ENCODE measurements at places on chromosomes 4 and X.
A peak's percentile ranks its signal among the peaks of the same experiment; 100 is the strongest.

GRCh38 chrX:143664302-143664701 is 28.4 kb upstream of the SLITRK4 start:
- no peak for ATAC-seq

DNA sequence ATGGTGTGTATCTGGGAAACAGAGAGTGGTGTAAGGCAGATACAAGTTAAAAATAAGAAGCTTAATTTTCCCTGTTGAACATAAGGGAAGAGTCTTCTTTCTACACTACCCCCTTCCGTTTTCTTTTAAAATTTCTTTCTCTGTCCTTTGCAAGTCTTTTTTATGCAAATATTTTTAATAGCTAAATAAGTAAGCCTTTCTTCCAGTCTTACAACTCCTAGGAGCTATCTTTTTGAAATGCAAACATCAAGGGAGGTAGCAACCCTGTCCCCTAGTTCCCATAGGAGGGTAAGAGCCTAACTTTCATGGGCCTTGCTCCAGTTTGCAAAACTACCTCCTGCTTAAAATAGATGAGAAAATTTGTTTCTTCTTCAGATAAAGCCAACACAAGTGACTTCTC is 121.5 kb downstream of the MBNL3 start:
- no peak for ATAC-seq

- no peak for ATAC-seq
Observed at GRCh38 chrX:42933187-42933586, 155.2 kb upstream of the PPP1R2C start.

GRCh38 chr4:16939178-16939577 is 40.7 kb upstream of the LDB2 start:
- no peak for ATAC-seq

GRCh38 chr4:171621646-171622045 is 191.6 kb upstream of the GALNTL6 start:
- no peak for ATAC-seq

GRCh38 chr4:113435893-113436292 is 325.6 kb downstream of the CAMK2D start:
- no peak for ATAC-seq

GRCh38 chr4:22369901-22370562 is 145.8 kb downstream of the ADGRA3 start:
- ATAC-seq, result peak; percentile 41

- ATAC-seq, result no peak
Observed at GRCh38 chr4:175470131-175470530, 341.9 kb downstream of the GPM6A start.

DNA sequence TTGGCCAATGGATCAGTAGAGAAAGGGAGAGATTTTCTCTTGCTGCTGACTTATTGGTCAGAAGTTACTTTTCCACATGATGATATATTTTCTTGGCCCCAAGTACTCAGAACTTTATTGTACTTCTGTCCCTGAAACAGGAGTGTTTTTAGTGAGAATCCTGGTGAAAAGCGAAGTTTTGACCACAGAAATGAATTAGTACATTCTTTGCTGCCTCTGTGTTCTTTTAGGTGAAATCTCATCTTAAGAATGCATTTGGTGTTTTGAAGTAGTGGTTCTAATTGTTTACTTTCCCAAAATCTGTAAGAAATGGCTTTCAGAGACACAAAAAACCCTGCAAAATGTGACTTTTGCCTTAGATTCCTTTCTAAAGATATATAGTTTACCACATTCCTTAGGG is 240.4 kb downstream of the FRMPD4 start:
- no peak for ATAC-seq

GRCh38 chr4:115945026-115945425 is 831.6 kb upstream of the NDST4 start:
- no peak for ATAC-seq

DNA sequence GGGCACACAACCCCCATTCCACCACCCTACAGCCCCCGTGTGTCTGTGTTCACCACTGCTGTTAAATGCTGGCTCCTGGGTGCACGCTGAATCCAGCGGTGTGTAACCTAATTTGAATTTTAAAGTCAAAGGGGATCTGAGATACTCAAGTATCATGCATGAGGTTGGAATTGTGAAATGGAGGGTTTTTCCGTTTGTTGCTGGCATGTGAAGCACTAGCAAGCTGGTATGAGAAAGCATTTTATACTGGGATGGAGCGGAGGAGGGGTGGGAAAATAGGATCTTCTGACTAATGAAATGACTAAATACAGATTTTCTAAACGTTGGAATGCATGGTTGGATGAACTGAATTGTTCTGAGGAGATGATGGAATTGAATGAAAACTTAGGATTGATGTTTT is 36.9 kb upstream of the FAT1 start:
- no peak for ATAC-seq

GRCh38 chrX:110268395-110268794 is 49.5 kb downstream of the AMMECR1 start:
- no peak for ATAC-seq

GRCh38 chrX:84336646-84337045 is 148.6 kb upstream of the RPS6KA6 start:
- ATAC-seq, result no peak

- no peak for ATAC-seq
Observed at GRCh38 chrX:153779891-153780677, 757 bp upstream of the SRPK3 start.

DNA sequence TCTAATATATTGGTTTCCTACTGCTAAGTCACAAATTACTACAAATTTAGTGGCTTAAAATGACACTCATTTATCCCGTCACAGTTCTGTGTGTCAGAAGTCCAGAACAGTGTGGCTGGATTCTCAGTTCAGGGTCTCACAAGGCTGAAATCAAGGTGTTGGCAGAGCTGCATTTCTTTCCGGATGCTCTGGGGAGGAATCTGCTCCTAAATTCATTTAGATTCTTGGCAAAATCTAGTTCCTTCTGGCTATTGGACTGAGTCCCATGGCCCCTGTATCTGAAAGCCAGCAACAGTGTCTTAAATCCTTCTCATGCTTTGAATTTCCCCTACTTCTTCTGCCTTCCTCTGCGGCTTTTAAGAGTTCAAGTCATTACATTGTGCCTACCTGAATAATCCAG is 103.1 kb upstream of the BMP3 start:
- no peak for ATAC-seq

- ATAC-seq, result peak; percentile 47
Observed at GRCh38 chrX:65674204-65674893, 6.9 kb downstream of the MSN start.

GRCh38 chrX:109264878-109265277 is 217.0 kb downstream of the GUCY2F start:
- no peak for ATAC-seq

DNA sequence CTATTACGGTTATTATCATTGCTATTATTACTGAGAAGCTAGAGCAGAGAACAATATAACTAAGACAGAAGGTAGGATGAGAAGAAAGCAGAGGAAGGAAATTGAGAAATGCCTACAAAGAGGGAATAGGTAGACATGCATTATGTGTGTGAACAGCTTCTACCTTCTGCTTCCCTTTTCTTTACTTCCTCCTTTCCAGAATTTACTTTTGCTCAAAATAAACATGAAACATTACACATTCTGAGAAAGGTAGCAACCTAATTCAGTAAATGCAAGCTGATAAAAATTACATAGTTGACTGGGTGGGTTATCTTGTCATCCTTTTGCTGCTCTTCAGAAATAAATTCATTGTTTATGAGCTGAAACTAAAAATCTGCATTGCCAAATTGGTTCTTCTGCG is 54.6 kb downstream of the AMOT start:
- no peak for ATAC-seq

DNA sequence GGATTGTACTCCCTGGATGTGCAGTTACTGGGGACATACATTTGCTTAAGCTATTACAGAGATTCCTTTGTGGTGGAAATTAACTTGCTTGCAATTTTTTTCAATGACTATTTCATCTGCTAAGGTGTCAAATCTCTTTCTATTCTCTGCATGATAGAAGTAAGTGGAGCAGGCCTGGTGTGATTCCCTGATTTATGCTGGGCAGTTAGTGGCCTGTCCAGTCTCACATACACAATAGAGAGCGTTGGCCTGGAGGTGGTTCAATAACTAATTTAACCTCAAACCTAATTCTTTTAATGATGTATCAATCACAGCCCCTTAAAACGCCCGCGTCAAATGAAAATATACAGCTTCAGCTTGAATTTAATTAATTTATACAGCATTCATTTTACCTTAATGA is 28.5 kb downstream of the VCX3A start:
- ATAC-seq, result no peak

- no peak for ATAC-seq
Observed at GRCh38 chr4:62226082-62226481, 1026.0 kb downstream of the ADGRL3 start.

DNA sequence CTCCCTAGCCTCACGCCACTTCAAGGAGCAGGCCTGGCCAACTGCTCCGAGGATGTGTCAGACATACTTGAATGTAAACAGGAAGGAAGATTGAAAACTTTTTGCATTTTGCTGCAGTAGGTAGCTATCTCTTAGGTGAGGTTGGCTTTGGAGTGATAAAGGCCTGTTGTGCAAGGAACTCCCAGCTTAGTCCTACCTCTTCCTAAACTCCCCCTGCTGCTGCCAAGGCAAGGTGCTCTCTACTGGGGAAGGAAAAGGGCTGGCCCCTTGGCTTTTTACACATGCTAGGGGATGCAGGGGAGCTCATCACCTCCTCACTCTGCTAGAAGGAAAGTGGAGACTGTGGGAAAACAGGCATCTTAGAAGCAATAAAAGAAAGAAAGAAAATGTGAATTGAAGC is 10.7 kb upstream of the BRS3 start:
- no peak for ATAC-seq

DNA sequence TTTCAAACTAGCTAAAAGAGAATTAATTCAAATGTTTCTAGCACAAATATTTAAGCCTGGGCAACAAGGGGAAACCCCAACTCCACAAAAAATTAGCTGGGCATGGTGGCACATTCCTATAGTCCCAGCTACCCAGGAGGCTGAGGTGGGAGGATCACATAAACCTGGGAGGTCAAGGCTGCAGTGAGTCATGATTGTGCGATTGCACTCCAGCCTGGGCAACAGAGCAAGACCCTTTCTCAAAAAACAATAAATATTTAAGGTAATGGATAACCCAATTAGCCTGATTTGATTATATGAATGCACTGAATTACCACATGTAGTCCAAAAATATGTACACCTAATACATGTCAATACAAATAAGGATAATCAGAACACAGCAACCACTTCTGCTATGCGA is 14.3 kb downstream of the RCHY1 start:
- ATAC-seq, result no peak

GRCh38 chr4:123937581-123937980 is 541.0 kb downstream of the SPRY1 start:
- no peak for ATAC-seq

- no peak for ATAC-seq
Observed at GRCh38 chr4:158599150-158599549, 72.5 kb downstream of the C4orf46 start.

- ATAC-seq, result no peak
Observed at GRCh38 chrX:46965125-46965758, 53.0 kb downstream of the JADE3 start.

DNA sequence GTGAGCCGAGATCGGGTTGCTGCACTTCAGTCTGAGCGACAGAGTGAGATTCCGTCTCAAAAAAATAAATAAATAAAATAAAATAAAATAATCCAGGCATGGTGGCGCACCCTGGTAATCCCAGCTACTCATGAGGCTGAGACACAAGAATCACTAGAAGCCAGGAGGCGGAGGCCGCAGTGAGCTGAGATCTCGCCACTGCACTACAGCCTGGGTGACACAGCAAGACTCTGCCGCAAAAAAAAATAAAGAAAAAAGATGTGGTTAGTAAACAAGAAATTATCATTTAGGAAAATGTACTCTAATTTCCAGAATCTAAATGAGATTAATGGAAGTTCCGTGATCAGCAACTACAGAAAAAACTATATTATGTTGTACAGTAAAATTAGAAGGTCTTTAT is 14.5 kb upstream of the LRBA start:
- ATAC-seq, result no peak

DNA sequence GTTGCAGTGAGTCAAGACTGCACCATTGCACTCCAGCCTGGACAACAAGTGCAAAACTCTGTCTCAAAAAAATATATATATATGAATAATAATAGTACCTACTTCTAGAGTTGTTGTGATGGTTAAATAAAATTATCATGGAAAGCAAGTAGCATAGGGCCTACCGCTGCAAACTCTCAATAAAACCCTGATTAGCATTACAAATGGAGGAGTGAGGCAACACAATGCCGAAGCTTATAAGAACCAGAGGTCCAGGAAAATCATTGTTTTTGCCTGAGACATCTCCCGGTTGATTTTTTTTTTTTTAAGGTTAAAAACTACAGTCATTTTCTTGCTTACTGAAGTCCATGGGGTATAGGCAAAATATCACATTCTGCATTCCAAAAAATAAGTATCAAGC is 185.0 kb upstream of the GALNT7 start:
- ATAC-seq, result no peak

Data from stimulated activated memory B cell treated with anti-CD40 and anti-IgM and Interleukin-4, amounts not matched to agents 10 μg/mL and 1 μg/mL and 100 μg/mL, for 72 hours (primary cell).